Myocyte (in vitro differentiated cells): ENCODE measurements at places on chromosomes 16 and 17. TPM values are rescaled to one million over a fixed set of nuclear protein-coding genes. Genes with fewer than 3 reads are reported as not detected.

GRCh38 chr17:82338858-82339633 lies 5.5 kb upstream of the SECTM1 start:
- peak; percentile 94 for DNase-seq

Gene SOCS1
- 1.2 and 1.5 TPM in 2 replicates for total RNA-seq

DNA sequence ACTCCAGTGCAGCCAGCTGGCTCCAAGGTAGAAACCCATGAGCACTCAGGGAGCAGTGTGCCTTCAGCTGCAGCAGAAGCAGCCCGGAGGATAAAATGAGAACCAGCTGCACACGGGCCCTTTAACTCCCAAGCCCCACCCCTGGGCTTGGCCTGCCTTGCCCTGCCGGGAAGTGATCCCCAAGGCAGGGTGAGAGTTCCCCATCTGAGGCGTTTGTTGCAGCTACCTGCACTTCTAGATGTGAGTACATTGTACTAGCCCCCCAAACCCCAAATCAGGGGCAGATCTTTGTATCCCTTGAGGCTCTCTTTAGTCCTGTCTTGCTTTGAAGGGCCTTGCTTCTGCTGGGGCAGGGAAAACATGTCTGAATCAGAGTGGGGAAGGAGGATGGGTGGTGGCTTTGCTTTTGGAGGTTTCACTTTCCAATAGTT lies at the start of gene MVP:
Gene MVP, plus strand, starts transcription at position 192 of the 431 bp plus-strand sequence. CDS start 10,088 bp downstream, outside the sequence.
- peak; percentile 82 for DNase-seq

DNA sequence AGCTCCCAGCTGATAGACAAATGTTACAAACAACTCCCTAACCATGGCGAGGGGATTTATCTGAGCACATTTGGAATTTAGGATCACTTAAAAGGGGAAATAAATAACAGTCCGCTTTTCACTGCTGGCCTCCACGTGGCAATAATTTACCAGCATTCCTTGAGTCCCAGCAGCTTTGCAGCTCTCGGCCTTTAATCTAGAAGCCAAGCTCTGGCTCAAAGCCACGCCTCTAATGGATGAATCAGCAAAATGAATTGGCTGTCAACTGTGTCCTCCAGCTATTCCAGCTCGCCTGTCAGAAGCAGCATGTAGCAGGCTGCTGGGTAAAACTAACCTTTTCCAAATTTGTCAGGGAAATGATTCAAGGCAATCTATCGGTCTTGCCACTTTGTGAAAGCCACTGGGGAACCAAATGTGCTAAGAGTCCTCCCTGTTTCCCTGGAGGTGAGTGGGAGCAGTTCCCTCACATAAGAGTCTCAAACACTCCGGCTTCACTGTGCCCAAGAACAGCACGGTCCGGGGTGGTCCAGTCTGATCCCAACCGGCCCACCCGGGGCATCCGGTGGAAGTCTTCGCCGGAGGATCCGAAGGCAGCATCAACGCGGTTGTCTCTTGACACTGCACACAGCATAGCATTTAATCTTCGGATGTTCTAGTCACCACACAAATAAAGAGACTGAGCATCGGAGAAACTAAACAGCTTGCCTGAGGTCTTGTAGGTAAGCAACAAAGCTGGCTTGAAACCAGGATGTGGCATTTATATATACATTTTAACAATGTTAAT lies 143.3 kb downstream of the PARN start:
- peak; percentile 94 for DNase-seq

DNA sequence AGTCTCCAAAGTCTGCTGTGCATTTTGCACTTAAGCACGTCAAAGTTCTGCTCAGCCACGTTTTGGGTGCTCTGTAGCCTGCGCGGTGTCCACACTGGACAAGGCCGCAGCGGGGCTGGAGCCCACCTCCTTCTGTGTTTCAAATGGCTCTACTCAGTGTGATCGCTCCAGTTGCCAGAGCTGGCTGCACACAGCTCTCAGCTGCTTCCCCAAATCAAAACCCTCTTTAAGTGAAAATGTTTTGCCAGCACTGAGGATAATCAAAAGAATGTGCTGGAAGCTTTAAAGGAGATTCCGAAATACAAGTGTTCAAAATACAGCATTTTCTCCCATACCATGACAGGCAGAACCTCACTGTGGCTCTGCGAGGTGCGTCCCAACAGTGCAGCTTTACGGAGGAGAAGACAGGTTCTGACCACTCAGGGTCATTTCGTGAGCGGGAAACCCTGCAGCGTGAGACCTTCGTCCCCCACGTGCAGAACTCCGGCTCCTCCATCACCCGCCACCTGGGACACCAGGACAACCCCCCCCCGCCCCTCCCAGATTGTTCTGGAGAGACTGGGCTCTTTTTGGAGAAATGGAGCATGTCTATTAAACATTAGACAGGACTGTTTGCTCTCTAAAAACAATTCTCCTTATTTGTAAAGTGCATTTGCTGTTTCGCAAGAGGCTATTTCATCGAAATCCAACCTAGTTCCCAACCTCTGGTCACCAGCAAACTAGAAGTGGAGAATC lies 16.6 kb downstream of the TBC1D16 start:
- no peak for DNase-seq

Gene TMEM88
- total RNA-seq, result 0.72 and 1.8 TPM in 2 replicates

DNA sequence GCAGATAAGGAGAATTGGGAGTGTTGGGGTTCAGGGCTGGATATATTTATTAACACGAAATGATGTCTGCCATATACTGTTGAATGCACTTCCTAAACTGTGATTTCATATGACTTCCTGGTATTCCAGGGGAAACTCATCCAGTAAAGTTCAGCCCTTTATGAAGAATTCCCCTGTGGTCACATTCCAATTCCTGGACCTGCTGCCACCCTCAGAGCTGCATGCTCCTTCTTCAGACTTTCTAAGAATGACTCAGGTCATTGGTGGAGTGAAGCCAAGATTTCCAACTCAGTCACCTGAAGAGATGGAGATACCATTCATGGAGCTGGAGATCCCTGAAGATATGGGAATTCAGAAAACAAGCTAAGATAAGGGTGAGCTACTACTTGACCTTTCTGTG lies 114.2 kb upstream of the TMEM97 start:
- DNase-seq, result no peak

DNA sequence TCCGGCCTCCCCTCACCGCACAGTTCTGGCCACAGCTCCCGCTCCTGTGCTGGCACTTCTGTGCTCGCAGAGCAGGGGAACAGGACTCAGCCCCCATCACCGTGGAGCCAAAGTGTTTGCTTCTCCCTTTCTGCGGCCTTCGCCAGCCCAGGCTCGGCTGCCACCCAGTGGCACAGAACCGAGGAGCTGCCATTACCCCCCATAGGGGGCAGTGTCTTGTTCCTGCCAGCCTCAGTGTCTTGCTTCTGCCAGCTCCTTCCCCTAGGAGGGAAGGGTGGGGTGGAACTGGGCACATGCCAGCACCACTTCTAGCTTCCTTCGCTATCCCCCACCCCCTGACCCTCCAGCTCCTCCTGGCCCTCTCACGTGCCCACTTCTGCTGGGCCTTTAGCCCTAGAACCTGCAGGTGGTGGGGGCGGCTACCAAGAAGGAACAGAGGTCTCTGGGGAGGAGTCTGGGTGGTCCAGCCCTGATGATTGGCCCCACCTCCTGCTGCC lies 645 bp upstream of the ELMO3 start:
- peak; percentile 41 for DNase-seq

Gene SLFN11
- total RNA-seq, result 6.5 and 15.1 TPM in 2 replicates

GRCh38 chr16:88924834-88925539 lies 52.0 kb downstream of the CBFA2T3 start:
- peak; percentile 98 for DNase-seq

GRCh38 chr17:59101178-59101577 lies 5.5 kb downstream of the TRIM37 start:
- no peak for DNase-seq

DNA sequence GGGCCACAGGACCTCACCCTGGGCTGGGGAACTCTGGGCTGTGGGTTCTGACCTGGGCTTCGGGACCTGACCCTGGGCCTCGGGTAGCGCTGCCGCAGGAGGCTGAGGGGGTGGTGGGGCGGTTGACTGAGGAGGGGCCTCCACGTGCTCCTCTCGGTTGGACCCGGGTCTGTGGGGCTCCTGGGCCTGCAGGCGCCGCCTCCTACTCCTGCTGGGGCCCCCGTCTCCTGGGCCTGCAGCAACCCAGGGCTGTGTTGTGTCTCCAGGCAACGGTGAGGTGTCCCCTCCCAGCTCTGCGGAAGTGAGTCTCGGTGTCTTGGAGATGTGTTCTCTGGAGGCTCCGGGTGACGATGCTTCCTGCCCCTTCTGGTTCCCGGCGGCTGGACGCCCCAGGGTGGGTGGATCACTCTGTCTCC lies 41.5 kb upstream of the GNG13 start:
- no peak for DNase-seq

Gene PSMC5
- 36.8 and 50.2 TPM in 2 replicates for total RNA-seq

GRCh38 chr16:30658731-30659506 lies 688 bp downstream of the FBRS start:
- peak; percentile 96 for DNase-seq

Gene ACSM2A
- not detected in 2 replicates for total RNA-seq

DNA sequence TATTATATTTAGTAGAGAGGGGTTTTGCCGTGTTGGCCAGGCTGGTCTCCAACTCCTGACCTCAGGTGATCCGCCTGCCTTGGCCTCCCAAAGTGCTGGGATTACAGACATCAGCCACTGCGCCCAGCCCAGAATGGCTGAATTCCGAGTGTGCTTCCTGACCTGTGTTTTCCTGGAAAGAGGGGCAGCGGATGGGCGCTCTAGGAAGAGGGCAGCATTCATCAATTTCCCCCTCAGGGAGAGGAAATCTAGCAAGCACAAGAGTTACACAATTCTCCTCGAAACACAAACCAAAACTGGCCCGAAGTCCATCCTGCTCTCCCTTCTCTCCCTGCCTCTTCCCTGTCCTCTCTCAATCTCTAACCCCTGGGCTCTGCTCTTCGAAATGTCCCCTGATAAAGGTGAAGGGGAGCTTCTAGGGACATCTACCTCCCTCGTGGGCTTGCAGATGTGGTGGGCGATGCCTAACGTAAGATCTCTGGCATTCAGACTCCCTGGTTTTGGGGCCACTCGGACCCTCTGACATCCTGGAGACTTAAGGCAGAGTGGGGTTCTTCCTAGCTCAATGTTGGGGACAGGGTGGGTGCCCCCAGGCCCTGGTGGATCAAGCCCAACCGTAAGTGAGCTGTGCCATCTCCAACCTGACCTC lies 1.0 kb downstream of the IL27 start:
- no peak for DNase-seq

DNA sequence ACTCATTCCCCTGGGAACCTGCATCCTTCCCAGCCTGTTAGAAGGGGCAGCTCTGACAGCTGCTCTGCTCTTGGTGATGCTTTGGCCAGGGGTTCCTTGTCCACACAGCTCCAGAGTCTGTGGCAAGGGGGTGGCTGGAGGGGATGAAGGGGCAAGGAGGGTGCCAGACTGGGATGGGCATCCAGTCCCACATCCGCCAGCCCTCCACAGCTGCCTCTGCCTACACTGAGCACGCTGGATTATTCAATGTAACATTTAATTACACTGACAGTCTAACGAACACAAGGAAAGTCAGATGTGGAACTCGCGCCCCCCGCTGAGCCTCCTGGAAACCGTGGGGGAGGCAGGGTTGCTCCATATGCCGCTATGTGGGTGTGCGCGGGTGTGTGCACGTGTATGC lies 101.1 kb downstream of the C16orf78 start:
- no peak for DNase-seq

Gene GPRC5C
- total RNA-seq, result 0.52 TPM in 1 of 2 replicates, not detected in the other

DNA sequence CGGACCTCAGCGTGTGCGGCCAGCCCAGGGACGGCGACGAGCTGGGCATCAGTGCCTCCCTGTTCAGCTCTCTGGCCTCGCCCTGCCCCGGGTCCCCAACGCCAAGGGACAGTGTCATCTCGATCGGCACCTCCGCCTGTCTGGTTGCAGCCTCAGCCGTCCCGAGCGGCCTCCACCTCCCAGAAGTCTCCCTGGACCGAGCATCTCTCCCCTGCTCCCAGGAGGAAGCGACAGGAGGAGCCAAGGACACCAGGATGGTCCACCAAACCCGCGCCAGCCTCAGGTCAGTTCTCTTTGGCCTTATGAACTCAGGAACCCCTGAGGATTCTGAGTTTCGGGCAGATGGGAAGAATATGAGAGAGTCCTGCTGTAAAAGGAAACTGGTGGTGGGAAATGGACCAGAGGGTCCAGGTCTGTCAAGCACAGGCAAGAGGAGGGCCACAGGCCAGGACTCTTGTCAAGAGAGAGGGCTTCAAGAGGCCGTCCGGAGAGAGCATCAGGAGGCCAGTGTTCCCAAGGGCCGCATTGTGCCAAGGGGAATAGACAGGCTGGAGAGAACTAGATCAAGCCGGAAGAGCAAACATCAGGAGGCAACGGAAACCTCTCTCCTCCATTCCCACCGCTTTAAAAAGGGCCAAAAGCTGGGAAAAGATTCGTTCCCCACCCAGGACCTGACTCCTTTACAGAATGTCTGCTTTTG lies 825 bp downstream of the HASPIN start:
- no peak for DNase-seq

Gene ENGASE
- total RNA-seq, result 27.5 and 36.8 TPM in 2 replicates

- no peak for DNase-seq
These were observed 67.0 kb upstream of the DNAH17 start for GRCh38 chr17:78644224-78644623.

DNA sequence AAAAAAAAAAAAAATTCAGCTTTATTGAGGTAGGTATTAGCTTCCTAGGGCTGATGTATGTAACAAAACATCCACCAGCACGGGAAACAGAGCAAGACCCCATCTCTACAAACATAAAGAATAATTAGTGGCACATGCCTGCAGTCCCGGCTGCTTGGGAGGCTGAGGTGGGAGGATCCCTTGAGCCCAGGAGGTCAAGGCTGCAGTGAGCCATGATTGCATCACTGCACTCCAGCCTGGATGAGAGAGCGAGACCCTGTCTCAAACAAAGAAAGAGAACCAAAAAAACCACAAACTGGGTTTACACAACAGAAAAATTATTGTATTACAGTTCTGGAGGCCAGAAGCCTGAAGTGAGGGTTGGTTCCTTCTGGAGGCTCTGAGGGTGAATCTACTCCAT lies 4.0 kb upstream of the MMP25 start:
- no peak for DNase-seq

- DNase-seq, result no peak
These were observed 99.9 kb downstream of the NDE1 start for GRCh38 chr16:15749985-15750384.

Gene CCL17
- total RNA-seq, result not detected in 2 replicates

DNA sequence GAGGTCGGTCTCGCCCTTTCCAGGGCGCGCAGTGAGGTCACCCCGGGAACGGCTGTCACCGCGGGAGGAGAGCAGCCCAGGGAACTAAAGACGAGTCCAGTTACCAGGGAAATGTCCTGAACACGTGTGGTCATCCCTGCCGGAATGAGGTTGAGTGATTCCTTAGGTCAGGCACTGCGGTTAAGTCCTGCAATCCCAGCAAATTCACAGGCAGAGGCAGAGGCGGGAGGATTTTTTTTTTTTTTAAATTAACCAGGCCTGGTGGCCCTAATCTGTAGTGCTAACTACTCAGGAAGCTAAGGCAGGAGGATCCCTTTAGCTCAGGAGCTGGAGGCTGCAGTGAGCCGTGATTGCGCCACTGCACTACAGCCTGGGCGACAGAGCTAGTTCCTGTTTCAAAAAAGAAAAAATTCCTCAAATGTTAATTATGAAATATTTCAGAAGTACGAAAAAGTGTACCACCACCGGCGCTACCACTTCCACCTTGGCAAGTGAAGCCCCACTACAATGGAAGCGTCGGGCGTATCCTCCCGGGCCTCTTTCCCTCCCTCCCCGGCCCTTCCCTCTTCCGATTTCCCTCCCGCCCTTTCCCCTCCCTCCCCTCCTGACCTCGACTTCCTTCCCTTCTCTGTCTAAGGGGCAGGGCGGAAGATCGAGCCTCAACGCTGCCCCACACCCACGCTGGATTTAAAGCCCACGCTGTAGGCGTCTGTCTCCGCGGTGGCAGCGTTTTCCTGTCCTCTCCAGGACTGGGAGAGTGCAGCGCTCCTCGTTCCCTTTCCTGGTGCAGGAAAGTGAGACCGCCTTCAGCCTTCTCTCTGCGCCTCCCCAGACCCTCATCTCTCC lies 27.3 kb downstream of the SLFN11 start:
- peak; percentile 89 for DNase-seq
